ENCODE measurements at places on chromosomes 4 and X.
A peak's percentile ranks its signal among the peaks of the same experiment; 100 is the strongest.

GRCh38 chr4:8585186-8585585 lies 5.0 kb downstream of the GPR78 start:
- DNase-seq, result no peak

DNA sequence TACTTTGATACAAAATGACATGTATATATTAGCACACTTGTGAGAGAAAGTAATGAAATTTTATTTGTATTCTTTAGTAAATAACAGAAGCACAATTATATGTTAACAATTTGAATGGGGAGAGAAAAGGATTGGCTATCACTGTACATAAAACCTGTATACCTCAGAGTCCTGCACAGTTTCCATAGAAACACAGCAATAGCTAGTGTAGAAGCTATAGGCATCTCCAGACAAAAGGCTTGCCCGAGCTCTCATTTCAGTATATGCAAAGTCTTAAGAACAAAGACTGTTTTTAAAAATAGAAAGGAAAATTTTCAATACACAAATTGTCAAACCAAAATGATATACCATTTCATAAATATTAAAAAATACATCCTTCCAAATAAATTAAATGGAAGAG lies 38.5 kb downstream of the GPM6A start:
- no peak for DNase-seq

GRCh38 chr4:176778063-176778462 lies 14.7 kb downstream of the VEGFC start:
- peak; percentile 70 for DNase-seq

DNA sequence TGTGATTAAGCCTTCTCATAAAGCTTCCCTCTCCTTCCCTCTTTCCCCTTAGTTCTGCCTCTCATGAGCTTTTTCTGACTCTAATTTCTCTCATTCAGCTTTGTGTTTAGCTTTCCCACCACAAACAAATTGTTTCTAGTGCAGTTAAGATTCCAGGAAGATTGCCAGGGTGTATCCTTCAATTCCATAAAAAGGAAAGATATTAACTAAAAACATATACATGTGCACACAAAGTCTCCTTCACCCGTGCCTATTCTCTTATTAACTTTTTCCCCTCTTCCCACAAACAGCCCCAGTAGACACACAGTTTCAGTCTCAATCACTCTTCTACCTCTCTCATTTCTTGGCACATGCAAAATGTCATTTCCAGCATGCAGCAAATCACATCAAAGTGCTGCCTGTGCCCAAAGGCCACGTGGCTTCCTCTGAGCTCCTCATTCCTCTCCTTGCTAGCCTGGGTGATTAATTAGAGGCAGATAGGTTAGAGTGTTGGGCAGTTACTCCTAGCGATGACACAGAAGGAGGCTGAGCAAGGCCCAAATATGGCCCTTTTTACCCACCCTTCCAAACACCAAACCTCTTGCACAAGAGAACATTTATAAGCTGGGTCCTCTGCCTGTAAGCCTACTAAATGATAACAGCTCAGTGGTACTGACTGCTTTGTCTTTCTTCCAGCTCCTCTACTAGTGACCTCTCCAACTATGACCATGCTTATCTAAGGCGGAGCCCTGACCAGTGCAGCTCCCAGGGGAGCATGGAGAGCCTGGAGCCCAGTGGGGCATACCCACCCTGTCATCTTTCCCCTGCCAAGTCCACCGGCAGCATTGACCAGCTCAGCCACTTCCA lies 159.6 kb downstream of the SOWAHB start:
- DNase-seq, result peak; percentile 80

GRCh38 chr4:134326866-134327265 lies 125.3 kb upstream of the PABPC4L start:
- no peak for DNase-seq

- DNase-seq, result peak; percentile 66
Observed at GRCh38 chr4:159012381-159012780, 90.5 kb upstream of the RAPGEF2 start.

GRCh38 chrX:27767387-27767786 lies 40.4 kb upstream of the MAGEB10 start:
- DNase-seq, result no peak

DNA sequence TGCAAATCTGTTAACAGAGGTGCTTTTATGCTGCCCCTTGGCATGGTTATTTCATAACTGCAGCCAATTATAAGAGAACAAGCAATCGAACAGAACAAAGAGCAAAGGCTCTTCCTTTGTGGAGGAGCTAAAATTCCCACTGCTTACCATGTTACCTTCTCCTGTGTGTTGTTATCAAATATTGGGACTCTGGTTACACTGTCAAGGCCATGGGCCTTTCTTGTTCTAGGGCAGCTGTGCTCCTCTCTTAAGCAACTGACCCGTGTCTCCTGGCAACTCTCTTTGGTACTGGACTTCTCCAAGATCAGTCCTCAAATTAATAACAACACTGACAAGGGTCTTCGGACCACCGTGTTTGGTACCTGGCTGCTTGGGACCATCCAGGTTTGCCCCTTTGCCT lies 12.1 kb upstream of the OPN1LW start:
- DNase-seq, result no peak

DNA sequence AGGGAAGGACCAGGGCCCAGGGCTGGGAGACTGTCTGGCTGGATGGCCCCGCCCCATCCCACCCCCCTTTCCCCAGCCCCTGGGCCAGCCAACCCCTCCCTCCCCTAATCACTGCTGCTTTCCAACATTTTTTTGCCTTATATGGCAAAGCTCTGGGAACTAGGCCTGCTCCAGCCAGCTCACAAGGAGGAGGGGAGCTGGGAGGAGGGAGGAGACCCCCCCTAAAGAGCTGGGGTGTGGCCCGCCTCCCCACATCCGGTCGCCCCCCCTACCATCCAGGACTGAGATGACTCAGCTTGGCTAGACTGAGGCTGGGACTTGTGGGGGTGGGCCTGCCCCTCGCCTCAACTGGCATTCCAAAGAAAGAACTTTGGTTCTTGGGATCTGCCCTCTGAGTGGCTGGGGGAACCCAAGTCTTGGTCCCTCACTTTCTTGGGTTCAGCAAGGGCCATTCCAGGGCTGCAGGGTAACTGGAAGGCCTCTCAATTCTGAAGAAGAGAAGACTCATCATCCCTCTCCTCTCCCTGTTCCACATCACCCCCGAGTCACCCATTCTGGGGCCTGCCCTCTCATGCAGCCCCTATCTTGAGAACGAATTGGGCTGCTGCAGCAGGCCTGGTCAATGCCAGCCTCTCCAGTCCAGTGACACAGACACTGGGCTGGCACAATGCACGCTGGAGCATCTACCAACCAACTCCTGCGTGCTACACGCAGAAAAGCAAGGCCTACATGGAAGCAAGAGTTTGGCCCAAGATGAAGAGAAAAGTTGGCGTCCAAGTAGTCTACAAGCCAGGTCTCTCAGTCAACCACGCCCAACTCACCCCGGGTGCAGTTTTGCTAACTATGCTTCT lies 4.8 kb downstream of the FLNA start:
- peak; percentile 94 for DNase-seq

- no peak for DNase-seq
Observed at GRCh38 chr4:16859031-16859430, 39.4 kb downstream of the LDB2 start.

DNA sequence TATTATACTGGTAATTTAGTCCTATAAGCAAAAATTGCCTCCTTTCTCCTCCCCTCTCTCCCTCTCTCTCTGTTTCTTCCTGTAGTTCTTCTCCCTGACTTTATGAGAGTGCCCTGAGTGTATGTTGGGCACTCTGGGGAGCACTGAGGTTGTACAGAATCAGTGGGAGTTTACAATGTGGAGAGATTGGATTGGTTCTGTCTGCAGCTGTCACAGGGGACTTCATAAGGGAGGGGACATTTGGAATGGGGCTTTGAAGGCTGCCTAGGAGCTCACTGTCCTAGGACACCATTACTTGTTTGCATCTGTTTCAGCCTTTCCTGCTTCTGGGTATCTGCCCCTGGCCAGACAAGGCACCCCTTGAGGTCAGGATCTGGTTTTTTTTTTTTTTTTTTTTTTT lies 22.9 kb downstream of the SH3TC1 start:
- no peak for DNase-seq

GRCh38 chr4:159540501-159540900 lies 437.6 kb downstream of the RAPGEF2 start:
- DNase-seq, result no peak

DNA sequence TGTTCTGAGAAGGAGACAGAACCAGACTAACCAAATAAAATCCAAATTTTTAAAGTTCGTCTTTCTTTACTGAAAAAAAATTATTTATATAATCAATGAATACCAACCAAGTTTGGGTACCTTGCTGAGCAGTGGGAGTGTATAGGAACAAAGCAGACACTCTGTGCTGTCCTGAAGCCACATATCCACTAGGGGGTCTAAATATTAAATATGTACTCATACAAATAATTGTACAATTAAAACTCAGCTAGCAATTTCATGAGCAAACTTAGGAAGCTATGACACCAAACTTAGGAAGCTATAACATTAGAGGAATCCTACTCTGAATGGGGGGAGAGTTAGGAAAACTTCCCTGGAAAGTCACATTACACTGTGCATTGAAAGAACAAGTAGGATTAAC lies 582.0 kb upstream of the EPHA5 start:
- DNase-seq, result peak; percentile 1

DNA sequence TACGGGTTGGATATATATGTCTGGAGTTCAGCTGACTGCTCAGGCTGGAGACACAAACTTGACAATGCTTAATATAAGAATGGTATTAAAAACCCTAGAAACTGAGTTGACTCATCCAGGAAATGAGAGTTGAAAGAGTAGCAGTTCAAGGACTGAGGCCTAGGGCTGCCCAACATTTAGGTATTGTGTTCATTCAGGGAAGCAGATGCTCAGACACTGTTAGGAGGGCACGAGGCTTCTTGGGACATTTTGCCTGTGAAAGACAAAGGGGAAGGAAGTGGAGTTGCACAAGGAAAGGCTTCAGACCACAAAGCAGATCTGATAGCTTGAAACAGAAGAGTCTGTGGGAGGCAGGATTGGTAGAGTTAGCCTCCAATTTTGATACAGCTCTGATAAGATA lies 52.0 kb upstream of the HS3ST1 start:
- DNase-seq, result no peak

- DNase-seq, result no peak
Observed at GRCh38 chr4:47954677-47955076, 40.3 kb upstream of the NFXL1 start.

- DNase-seq, result peak; percentile 64
Observed at GRCh38 chrX:154486396-154487207, at the start of gene UBL4A. Gene UBL4A (minus strand): TSS chrX:154486615. CDS start chrX:154486584, 31 bp downstream.

DNA sequence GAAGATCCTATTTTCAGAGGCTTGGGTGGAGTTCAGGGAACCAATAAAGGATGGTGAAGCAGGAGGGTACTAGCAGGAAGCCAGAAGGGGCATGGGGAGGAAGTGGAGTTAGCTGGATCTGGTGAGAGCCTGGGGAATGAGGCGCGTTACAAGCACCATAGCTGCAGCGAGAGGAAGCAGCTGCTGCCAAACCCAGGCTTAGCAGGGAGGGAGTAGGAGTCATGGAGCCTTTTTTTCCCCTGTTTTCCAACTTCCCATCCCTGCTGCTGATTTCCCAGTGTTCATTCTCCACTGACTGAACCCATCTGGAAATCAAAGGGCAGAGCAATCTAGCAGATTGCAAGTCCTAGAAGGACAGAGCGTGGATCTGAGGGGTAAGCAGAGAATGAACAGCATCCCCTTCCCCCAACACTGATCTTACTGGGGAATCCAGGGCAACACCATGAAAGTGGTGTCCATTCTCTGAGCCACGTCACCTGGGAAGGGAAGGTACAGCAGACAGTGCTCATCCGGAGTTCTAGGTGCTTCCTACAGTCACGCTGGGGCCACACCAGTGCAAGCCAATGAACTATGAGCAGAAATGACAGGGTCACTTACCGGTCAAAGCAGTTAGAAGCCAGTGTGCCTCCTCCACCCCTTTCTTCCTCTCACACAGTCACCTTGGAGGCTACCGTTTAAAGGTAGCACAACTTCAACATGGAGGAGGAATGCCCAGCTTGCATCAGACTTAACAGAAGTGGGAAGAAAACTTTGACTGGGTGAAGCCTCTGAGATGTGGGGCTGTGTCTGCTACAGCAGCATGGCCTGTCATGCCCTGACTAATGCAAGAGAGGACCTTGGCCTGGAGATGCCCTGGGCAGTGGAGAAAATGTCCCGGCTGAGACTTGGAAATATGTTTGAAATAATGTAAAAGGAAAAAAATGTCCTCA lies 36.7 kb downstream of the SMIM20 start:
- DNase-seq, result no peak

GRCh38 chr4:54572152-54572542 lies 85.6 kb upstream of the KIT start:
- no peak for DNase-seq

GRCh38 chrX:43345166-43345565 lies 310.9 kb upstream of the MAOA start:
- DNase-seq, result no peak

GRCh38 chr4:105989485-105990242 lies 94.4 kb downstream of the NPNT start:
- DNase-seq, result no peak

GRCh38 chr4:48222491-48222890 lies 47.1 kb downstream of the TEC start:
- no peak for DNase-seq

DNA sequence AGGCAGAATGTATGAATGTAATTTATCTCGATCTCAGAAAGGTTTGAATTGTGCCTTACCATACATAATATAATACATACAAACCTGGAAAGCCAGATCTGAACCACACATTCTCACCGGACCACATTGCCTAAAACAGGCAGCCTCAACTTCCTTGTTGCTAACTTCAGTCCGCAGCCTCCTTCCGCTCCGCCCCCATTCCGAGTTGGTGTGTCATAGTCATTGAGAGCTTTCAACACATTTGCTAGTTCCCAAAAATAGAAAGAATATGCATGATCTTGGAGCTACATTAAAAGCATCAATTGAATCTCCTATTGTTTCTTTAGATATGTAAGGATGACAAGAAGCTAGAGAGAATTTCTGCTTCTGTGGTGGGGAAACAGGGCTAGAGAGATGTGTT lies 127.2 kb downstream of the ARHGEF9 start:
- DNase-seq, result peak; percentile 87

DNA sequence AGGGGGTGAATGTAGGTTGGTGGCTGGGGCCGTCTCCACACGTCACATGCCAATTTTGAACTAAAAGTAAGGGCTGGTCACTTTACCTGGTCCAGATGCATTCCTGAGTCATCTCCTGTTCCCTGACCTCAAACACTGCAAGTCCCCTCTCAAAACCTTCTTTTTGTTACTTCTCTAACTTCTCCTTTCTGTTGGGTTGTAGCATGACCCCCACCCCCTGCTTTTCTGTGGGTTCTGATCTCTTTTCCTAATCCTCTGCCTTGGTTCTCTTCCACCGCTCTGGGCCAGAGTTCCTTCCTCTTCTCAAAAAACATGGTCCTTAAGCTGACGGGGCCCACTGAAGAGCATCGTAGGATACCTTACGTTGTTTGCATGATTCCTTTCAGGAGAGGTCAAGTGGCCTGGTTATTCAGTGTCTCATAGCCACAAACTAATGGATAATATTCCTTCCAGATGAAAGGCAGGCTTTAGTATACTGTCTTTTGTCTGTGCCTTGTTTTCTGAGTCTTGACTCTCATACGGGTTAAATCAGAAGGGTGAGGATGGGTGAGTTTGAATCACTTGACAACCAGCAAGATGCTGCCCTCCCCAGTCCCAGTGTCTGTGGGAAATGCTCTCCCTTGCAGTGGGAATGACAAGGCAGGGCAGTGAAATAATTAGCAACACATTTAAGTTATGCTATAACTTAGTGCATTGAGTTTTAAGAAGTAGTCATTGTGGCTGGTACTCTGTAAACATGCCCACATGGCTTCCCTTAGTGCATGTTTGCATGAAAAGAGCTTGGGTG lies 15.1 kb downstream of the SMS start:
- DNase-seq, result no peak
